Muscle of leg (tissue), 16 donors: ENCODE measurements at places on chromosomes 7 and 10. TPM values are rescaled to one million over a fixed set of nuclear protein-coding genes. Genes with fewer than 3 reads are reported as not detected.
A peak's percentile ranks its signal among the peaks of the same experiment; 100 is the strongest.

Gene FAM25C
- not detected for polyA plus RNA-seq

Gene IL2RA
- not detected for polyA plus RNA-seq

Gene C10orf67
- polyA plus RNA-seq, result 0.06 TPM

Gene OR2A12
- polyA plus RNA-seq, result not detected

DNA sequence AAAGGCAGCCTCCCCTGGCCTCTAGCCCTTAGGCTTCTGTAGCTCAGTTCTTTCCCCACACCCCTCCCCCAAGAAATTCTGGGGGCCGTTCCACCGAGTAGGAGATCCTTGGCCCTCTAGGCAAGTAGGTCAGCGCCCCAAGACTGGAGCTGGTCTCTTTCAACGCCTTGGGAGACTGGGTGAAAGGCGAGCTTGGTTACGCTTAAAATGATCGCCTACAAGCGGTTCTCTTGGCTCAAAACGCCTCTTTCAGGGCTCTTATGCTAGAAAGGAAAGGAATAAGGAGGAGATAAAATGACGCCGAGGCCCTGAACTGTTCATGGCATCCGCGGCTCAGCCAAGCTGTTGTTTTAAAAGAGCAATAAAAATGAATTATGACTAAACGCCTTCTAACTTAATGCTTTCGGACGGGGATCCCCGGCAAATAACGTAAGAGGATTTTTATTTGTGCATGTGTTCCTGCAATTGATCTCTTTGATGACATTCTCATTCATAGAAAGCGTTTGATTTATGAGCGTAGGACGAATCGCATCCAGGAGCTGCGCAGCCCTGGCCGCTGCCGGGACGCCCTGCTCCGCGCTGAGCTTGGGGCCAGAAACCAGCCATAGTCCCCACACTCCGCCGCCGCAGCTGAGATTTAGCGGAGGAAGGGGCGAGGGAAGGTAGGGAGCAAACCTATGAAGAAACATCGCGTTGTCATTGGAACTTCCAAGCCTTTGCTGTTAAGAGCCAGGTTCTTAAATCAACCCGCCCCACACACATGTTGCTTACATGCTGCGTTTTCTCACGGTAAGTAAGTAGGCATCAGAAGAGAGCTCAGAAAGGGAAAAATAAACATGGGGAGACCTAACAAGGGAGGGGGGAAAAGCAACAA lies 3.0 kb upstream of the HOXA1 start:
- DNase-seq, result peak; percentile 71

DNA sequence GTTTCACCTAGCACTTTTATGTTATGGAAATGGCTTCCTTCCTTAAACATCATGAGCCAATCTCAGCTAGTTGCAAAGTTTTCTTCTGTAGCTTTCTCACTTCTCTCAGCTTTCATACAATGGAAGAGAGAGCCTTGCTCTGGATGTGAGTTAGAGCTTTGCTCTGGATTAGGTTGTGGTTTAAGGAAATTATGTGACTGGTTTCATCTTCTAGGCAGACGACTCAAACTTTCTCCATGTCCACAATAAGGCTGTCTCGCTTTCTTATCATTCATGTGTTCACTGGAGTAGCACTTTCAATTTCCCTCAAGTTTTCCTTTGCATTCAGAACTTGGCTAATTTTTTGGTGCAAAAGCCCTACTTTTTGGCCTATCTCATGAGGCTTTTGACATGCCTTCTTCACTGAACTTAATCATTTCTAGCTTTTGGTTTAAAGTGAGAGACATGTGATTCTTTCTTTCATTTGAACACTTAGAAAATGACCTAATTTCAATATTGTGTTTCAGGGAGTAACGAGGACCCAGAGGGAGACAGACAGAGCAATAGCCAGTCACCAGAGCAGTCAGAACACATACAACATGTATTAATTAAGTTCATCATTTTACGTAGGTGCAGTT lies 49.8 kb downstream of the CNOT4 start:
- DNase-seq, result no peak

DNA sequence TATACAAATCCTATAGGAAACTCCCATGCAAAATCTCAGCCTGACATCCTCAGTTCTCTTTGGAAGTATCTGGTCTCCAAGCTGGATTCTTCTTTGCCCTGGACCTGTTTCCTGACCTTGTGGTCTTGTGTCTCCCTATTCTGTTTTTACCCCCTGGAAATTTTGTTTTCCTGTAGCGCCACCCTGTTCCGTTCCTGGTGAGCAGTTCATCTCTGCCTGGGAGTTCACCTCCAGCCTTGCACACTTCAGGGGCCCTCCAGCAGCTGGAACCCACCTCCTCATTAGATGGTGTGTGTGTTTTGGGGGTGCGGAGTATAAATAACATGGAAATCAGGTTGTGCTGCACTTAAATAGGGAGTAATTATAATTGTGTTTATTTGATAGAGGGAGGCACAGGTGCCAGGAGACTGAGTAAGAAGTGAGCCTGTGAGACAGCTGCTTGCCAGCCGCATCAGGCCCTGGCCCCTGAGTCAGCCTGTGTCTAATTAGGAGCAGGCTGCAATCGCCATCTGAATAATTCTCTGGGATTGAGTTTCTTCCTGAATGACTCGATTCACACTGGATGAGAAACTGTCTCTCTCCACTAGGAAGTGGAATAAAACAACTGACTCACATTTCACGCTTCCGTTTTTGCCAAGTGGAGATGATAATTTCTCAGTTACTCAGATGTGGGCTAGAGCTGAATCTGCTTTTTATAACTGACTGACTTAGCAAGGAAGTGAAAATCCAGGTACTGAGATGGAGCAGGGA lies 69.4 kb upstream of the HECTD2 start:
- peak; percentile 87 for DNase-seq

GRCh38 chr7:43590862-43591557 lies 8.1 kb downstream of the STK17A start:
- DNase-seq, result no peak

GRCh38 chr10:24850727-24851296 lies 101.6 kb downstream of the PRTFDC1 start:
- no peak for DNase-seq
